ENCODE measurements at places on chromosomes 2 and 18.

- DNase-seq: no peak
Observed at GRCh38 chr2:100664021-100664755, 101.4 kb downstream of the PDCL3 start.

GRCh38 chr2:192983173-192983572 lies 788.4 kb upstream of the TMEFF2 start:
- no peak for DNase-seq

DNA sequence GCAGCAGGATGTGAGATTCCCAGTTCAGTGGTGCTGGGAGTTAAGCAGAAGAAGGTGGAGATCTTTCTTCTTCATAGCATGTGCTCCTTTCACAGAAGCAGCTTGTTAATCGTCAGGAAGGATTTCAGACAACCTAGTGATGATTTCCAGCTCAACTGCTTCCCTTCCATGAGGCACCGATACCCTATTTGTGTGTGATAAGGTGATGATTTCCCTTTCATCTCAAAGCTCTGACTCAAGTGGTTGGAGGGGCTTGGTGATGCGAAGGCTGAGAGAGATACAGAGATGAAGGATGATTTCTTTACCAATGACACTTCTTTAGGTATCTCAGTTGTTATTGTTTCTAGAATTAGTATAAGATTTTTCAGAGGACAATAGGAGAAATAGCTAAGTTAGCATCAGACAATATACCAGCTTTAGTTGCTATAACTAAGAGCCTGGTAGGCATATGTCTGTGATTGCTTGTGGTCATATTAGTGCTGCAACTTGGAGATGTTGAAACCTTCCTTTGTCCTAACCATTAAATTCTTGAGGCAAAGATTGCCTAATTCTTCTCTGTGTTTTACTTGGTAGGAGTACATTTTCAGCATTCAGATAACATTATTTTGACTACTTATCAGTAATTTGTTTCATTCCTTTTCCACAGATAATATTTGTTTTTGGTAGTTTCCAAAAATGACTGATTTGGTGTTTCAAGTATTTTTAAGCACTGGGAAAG lies 111.3 kb downstream of the PLCL1 start:
- DNase-seq: no peak

GRCh38 chr2:239494578-239494977 lies 93.8 kb upstream of the HDAC4 start:
- no peak for DNase-seq

- peak; percentile 45 for DNase-seq
Observed at GRCh38 chr2:235766278-235766677, 272.4 kb downstream of the AGAP1 start.

DNA sequence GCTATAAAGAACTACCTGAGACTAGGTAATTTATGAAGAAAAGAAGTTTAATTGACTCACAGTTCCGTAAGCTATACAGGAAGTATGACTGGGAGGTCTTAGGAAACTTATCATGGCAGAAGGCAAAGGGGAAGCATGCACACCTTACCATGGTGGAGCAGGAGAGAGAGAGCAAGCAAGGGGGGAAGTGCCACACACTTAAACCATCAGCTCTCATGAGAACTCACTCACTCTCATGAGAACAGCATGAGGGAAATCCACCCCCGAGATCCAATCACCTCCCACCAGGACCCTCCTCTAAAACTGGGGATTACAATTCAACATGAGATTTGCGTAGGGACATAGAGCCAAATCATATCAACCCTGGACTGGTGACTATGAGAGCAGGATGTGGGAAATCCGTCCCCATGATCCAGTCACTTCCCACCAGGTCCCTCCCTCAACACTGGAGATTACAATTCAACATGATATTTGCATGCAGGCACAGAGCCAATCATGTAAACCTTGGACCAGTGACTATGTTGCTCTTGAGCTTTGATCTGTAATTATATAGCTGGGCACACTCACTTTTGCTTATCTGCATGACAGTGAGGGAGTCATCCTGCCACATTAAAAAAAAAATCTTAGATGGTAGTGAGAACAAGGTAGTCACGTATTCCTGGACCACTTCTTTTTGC lies 12.9 kb downstream of the ADAM23 start:
- no peak for DNase-seq

GRCh38 chr2:6896930-6897759 lies 19.6 kb downstream of the RSAD2 start:
- no peak for DNase-seq

DNA sequence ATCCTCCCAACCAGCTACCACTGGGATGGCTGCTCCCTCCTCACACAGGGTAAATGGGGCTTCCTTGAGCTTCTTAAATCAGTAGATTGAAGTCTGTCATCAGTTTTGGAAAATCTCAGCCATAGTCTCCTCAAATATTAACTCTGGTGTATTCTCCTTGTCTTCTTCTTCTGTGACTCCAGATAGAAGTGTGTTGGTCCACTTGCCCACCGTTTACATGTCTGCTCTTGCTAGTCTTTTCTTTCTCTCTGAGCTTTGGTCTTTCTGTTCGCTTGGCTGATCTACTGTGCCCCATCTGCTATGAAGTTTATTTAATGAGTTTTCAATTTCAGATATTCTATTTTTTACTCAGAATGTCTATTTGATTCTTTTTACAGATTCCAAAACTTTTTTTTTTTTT lies 281.7 kb upstream of the HDAC4 start:
- DNase-seq: no peak

GRCh38 chr2:191571163-191571769 lies 106.7 kb upstream of the NABP1 start:
- no peak for DNase-seq

DNA sequence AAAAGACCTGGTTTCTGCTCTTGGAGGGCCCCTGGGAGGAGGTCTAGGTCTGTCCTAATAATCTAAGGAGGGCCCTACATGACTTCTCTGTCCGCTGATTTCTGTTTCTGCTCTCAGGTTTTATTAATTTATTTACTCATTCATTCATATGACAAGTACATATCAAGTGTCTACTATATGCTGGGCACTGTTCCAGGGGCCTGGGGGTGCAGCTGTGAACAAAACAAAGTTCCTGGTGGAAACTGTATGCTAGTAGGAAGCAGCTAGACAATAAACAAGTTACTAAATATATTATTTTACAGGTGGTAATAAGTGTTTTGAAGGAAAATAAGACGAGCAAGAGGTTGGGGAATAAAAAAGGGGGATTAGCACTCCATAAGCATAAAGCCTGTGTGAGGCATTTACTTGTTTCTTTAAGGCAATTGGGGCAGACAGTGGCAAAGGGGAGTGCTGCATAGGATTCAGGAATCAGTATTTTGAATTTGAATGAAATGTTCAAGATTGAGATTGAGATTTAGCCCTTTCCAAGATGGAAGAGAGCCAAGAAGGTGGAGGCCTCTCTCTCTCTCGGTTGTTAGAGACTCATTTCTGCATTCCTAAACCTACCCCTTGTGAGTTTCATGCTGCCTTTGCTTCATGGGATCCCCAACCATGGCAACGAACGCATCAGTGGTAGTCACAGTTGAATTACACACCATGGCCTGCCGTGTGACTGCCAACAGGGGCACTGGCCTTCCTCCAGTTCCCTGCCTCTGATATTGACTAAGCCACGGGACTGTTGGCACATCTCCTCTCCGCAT lies 28.3 kb downstream of the DRC1 start:
- no peak for DNase-seq

DNA sequence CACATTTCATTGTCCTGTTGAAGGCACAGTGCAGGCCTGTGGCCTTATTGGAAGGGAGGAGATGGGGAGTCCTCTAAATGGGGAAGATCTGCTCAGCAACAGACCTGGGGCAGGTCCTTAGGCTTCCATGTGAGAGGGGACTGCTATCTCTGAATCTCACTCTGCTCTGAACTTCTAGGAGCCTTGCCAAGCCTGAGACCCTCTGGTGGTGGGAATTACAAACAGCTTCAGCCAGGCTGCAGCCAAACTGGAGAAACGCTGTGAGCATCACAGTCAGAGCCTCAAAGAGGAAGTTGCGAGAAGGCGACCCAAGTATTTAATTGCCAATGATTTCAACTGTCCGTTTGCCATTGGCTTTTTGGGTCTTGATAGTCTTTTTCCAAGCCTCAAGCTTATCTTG lies 66.8 kb upstream of the MC2R start:
- DNase-seq: no peak

- DNase-seq: no peak
Observed at GRCh38 chr2:145356056-145356455, 836.1 kb upstream of the ZEB2 start.

DNA sequence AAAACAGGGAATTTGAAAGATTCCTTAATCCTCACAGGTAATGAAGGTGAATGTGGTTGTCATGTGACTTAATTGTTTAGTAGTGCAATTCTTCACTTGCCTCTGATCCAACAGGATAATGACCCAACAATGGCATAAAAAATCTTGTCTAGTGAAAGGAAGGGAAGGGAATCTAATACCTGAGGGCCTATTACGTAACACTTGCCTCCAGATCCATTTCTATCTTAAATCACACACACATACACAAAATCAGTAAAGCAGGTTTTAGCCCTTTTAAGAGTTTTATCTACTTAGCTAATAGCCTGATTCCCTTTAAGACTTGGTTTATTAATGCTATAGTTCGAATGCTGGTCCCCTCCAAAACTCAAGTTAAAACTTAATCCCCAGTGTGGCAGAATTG lies 118.6 kb downstream of the TMEM163 start:
- DNase-seq: no peak

DNA sequence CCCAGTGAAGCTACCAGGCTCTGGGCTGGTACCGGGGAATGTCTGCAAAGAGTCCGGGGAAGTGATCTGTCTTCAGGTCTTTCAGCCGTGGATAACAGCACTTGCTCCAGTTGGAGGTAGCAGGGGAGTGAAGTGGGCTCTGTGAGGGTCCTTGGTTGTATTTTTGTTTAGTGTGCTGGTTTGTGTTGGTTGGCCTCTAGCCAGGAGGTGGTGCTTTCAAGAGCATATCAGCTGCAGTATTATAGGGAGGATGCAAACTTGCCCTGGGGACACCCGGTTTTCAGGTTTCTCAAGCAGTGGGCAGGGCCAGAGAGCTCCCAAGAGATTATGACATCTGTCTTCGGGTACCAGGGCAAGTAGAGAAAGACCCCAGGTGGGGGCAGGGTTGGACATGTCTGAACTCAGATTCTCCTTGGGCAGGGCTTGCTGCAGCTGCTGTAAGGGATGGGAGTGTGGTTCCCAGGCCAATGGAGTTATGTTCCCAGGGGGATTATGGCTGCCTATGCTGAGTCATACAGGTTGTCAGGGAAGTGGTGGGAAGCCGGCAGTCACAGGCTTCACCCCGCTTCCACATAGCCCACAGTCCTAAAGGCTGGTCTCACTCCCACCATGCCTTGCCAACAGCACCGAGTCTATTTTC lies 34.4 kb downstream of the ACAA2 start:
- no peak for DNase-seq

DNA sequence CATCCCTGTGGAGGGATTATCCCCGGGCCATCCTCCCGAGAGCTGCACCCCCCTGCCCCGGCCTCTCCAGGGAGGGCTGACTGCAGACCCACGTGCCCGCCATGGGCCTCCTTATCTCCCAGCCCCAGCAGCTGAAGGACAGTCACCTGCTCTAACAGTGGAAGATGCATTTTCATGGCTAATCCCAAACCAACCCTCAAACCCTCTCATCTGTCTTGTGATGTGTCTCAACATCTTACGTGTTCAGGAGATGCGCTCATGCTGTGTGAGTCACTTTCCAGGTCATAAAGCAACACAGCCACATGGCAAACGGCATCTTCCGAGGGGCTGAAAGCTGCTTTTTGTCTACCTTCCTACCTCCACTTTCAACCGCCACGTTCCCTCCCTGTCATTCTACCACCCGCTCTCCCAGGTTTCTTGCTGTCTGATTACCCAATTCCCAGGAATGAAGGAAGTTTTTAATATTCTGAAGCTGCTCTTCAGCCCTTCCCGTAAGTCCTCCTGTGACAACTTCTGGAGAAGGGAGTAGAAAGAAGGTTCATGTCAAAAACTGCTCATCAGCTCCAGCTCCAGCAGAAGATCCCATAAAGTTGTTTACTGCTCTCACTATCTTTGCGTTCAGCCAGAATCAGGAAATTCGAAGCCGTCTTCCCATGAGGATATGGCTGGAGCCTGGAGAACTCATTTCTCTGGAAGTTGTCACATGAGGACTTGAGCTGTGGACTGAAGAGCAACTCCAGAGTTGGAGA lies 54.5 kb downstream of the MBP start:
- DNase-seq: no peak

GRCh38 chr2:64454386-64455332 lies 697 bp downstream of the LGALSL start:
- peak; percentile 34 for DNase-seq

- no peak for DNase-seq
Observed at GRCh38 chr2:47155091-47155876, at the start of gene STPG4. TSS of gene STPG4 (minus strand) at chr2:47155308. CDS start at chr2:47155251, 57 bp downstream.

GRCh38 chr2:177799531-177799930 lies 273.0 kb downstream of the PDE11A start:
- DNase-seq: no peak

- no peak for DNase-seq
Observed at GRCh38 chr2:221501210-221501882, 70.8 kb downstream of the EPHA4 start.

Data from NCI-H187 (cell line).